ENCODE measurements at places on chromosomes 6 and 20. TPM values are rescaled to one million over a fixed set of nuclear protein-coding genes. Genes with fewer than 3 reads are reported as not detected.

- DNase-seq = no peak
These were observed 16.2 kb upstream of the BEND6 start for GRCh38 chr6:56938649-56939191.

DNA sequence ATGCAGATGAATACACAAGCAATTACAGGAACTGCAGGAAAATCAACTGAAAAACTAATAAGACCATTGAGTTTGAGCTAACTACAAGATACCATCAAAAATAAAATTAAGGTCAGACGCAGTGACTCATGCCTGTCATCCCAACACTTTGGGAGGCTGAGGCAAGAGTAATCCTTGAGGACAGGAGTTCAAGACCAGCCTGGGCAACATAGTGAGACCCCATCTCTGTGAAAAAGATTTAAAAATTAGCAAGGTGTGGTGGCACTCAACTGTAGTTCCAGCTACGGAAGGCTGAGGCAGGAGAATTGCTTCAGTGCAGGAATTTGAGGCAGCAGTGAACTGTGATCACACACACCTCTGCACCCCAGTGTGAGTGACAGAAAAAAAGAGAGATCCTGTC lies 419.9 kb upstream of the SOX4 start:
- DNase-seq = no peak

GRCh38 chr6:32337186-32337805 lies 34.4 kb downstream of the TSBP1 start:
- DNase-seq = no peak

DNA sequence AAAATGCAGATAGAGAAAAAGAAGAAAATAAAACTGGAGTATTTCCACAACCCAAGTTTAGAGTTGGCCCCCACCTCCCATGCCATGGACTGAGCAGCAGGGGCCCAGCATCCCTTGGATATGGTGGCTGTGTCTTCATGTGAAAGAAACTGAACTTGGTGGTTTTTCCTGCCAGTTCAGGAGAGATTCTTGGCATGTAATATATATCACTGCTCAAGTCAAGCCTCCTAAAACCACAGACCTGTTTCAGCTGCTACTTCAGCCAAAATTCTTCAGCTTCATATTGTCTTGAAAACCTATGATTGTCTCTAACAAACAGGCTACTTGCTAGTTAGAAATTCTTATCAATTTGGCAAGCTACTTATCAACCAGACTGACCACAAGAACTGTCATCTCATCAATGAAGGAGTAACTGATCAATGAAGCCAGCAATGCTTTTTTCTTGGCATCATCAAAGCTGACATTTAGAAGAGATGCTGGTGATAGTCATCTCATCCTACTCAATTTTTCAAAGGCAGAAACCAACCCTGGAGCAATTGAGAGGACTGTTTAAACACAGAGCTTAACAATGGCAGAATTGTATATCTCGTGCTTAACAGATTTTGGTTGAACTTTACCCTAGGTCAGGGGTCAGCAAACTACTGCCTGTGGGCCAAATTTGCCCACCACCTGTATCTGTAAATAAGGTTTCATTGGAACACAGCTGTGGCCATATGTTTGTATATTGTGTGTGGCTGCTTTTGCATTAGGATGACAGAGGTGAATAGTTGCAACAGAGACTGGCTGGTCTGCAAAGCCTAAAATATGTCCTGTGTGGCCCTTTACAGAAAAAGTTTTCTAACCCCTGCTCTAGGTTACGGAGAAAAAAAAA lies 10.4 kb upstream of the NOL7 start:
- DNase-seq = no peak

DNA sequence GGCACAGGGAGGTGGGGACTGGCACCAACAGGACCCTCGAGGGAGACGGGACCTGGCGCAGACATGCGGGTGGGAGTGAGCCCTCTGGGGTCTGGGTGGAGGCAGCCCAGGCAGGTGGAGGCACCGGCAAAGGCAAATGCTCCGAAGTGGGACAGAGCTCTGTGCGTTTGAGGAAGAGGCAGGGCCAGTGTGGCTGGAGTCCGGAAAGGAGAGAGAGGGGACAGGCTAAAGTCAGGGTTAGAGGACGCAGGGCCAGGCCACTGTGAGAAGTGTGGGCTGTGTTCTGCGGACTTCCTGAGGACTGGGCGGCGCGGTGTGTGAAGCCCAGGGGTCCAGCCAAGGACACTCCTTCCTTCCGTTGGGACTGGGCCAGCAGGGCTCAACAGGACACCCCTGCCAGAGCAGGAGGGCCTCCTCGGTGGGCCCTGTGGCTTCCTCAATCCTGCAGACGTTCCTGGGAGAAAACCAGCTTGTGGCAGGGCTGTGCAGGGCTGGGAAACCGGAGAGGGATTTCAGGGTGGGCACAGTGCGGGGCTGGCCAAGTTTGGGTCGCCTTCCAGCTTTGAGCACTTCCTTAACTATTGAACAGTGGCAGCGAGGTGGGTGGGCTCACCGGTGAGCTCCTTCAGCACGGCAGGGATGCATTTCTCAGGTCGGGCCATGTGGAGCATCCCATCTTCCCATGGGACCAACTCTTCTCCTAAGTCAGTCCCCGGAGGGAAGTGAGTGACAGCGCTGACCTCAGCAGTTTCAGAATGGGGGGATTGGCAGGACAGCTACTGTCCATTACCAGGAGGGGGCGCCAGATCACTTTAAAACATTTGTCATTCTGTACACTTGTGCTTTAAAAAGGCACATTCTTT lies 22.5 kb downstream of the MOCS3 start:
- DNase-seq = peak; percentile 58

GRCh38 chr6:44569131-44569530 lies 181.6 kb downstream of the CDC5L start:
- no peak for DNase-seq

- no peak for DNase-seq
These were observed 38.5 kb upstream of the OR14J1 start for GRCh38 chr6:29263001-29263400.

DNA sequence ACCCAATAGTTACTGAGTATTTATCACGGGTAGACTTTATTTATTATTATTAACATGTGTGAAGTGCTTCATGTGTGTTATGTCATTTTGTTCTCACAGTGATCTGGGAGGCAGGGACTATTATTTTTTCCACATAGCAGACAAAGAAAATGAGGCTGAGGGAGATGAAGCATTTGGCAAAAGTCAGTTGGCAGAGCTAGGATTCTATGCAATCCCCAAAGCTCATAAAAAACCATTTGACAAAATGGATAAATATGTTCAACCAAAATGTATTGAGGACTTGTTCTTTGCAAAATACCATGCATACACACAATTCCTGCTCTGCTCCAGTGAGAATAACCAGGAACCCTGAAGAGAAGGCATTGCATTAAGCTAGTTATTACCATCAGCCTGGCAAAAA lies 184.4 kb downstream of the HS3ST5 start:
- no peak for DNase-seq

- DNase-seq = no peak
These were observed 121.1 kb downstream of the TNFRSF21 start for GRCh38 chr6:47188588-47189021.

DNA sequence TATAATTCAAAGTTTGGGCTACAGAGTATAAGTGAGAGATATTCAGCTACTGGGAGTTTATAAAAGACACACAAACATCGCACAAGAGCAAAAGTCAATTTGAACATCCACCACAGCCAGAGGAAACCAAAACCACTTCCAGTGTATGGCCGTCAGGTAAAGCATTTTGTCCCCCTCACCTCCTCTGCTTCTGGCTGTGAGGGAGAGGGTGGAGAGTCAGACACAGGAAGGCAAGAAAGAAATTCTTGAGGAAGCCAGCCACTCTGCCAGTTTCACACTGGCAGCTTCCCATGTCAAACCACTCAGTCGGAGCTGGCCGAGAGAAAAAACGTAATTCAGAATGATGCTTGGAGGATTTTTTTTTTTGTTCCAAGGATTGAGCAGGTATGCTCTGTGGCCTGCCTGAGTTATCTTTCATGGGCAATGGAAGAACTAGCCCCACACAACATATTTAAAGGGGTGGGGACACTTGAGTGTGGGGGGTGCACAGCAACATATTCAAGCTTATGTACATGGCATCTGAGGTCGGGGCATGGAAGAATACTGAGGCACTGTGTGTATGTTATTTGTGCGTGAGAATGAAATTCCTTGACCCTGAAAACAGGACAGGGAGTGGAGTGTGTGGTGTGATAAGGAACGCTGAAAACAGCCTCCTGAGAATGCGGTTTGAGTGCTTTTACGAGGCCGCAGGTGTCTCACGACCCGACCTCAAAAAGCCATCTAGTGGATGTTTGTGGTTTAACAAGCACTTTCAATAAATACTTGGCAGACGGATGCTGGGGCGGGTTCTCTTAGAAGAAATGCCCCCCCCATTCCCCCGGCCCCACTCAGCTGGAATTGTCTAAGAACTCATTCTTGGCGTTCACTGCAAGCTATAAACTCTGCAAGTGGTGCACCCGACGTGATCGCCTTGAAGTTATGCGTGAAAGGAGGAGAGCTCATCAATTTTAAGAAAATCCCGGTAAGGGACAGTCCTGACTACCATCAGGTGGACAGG lies 27.5 kb upstream of the ZBTB22 start:
- DNase-seq = peak; percentile 40

GRCh38 chr6:170045563-170045960 lies 245.3 kb downstream of the DLL1 start:
- peak; percentile 6 for DNase-seq

DNA sequence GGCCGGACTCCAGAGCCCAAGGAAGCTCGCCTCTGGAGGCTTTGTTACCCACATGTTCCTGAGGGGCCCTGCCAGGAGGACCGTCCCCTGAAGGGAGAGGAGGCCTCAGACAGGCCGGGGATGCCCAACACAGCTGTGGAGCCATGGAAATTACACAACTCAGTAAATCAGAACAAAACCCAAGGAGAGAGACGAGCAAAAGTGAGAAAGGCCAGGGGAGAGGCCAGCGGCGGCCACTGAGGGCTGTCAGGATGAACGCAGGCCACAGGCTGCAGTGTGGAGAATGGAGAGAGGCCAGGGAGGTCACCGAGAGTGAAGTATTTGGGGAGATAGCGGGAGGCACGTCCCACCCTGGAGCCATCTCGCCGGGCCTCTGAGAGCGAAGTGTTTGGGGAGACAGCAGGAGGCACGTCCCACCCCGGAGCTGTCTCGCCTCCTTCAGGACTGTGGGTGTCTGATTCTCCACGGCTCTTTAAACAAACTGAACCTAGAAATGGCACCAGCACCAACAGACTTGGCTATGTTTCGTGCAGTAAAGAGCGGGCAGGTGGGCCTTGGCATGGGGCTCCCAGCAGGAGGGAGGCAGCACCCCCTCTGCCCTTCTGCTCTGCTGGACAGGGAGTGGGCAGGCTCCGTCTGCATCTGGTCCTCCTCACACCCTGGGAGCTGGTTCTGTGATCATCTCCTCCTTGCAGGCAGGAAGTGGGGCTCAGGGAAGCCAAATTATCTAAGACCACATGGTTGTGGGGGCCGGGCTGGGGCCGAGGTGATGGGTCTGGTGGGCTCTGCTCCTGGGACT lies 91.0 kb downstream of the YTHDF1 start:
- DNase-seq = peak; percentile 5

DNA sequence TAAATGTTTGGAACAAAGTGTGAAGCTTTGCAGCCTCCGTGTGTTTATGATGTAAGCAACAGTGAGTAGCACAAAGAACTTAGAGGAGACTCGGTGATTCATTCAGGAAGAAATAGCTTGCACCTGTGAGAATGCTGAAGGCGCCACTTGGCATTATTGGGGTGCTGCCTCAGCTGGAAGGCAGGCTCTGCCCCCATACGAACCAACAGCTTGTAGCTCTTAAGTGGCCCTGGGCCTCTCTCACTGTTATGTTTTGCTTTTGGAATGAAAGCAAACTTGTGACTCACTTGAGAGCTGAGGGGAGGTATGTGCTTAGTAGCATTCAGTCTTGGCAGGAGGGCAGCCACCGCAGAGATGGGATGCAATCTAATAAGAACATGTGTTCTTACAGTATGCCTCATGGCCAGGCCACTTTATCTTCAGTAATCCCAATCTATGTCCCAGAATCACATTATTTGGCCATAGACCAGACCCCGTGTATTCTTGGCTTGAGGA lies 310.7 kb downstream of the EYA4 start:
- no peak for DNase-seq

DNA sequence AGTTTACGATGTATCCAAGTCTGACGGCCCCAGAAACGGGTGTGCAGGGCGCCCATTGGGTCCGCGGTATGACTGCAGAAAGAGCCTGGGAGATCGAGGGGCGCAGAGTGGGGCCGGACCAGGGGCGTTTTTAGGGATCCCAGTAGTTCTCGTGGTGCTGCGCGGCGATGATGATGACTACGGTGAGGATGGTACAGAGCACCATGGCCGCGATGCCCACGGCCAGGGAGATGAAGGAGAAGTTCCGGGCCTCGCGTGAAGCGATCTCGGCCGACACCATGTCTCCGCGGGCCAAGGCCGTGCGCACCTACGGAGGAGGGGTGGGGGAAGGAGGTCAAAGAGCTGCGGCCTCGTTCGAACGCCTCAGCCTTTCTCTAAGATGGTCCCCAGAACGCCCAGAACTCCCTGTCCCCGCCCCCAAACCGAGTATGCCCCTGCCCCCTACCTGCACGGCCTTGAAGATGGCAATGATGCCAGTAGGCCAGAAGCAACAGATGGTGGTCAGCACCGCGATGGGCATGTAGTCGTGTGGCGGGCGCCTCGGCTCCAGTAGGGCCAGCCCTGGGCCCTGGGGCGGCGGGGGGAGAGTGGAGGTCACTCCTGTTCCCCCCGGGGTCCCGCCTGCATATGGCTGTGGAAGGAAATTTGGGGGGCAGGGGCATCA lies 2.5 kb downstream of the PRRT1 start:
- no peak for DNase-seq

- DNase-seq = no peak
These were observed 272.6 kb downstream of the TMEM242 start for GRCh38 chr6:157050537-157051265.

DNA sequence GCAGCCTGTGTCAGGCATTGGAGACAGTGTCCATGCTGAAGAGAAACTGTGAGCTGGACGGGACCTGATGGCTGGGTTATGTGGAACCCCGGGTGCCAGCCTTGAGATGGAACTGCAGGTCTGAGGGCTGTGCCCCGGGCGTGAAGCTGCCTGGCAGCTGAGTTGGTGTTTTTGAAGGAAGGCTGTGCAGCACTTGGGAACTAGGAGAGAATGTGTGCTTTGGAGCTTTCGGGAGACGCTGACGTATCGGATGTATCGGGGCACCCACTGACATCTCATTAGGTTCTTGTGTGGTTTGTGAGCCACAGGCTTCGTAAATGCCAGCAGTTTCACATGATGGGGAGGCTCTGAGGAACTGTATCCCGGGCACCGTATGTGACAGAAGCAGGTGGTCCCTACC lies 2.2 kb downstream of the DLGAP4 start:
- DNase-seq = no peak

- no peak for DNase-seq
These were observed 115.6 kb upstream of the FERMT1 start for GRCh38 chr20:6238421-6238820.

GRCh38 chr6:61909486-61909885 lies 376.5 kb downstream of the KHDRBS2 start:
- DNase-seq = no peak

Gene COL10A1
- total RNA-seq = not detected

Gene FILIP1
- 11.3 TPM for total RNA-seq

Gene BPIFA1
- not detected for total RNA-seq

Gene LGSN
- total RNA-seq = not detected

Gene TSHZ2
- 31.0 TPM for total RNA-seq

Gene SRMS
- total RNA-seq = not detected

Gene OR2H2
- not detected for total RNA-seq

Gene BPIFA2
- not detected for total RNA-seq

Gene SPATS1
- not detected for total RNA-seq

Gene NPBWR2
- not detected for total RNA-seq

Gene SLC16A10
- 18.0 TPM for total RNA-seq

Gene USP49
- 12.0 TPM for total RNA-seq

Gene SYCP2L
- total RNA-seq = 16.6 TPM

Gene WTAP
- 122 TPM for total RNA-seq
